ENCODE measurements at places on chromosomes 5 and 9.

DNA sequence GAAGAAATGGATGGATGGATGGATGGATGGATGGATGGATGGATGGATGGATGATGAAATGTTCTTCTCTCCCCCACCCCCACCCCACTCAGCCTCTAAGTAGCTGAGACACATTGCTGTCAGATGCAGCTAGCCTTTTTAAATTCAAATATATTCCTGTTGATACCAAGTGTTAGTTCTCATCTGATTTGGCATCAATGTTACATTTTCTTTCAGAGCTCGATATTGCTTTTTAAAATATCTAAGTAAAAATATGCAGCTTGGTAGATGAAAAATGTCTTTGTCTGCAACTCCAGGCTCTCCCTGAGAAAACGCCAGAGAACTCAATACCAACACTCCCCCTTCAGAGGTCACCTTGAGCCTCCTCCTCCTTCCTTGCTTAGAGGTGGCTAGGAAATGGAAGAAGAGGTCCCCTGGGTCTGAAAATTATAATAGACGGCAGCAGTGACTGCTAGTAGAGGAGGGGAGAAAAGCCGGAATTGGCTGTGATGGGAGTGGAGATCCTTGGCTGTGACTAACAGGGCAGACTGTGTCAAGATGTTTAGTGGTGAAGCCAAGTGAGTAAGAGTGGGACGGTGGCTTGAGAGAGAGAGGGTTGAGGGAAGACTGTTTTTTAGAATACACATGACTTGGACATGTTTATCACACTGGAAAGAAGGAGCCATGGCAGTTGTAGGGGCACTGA lies 156.0 kb downstream of the ZNF462 start:
- DNase-seq = no peak

- no peak for DNase-seq
Measured at GRCh38 chr5:84239494-84239893, 145.2 kb downstream of the EDIL3 start.

GRCh38 chr9:1001838-1002237 lies 25.4 kb downstream of the DMRT3 start:
- no peak for DNase-seq

DNA sequence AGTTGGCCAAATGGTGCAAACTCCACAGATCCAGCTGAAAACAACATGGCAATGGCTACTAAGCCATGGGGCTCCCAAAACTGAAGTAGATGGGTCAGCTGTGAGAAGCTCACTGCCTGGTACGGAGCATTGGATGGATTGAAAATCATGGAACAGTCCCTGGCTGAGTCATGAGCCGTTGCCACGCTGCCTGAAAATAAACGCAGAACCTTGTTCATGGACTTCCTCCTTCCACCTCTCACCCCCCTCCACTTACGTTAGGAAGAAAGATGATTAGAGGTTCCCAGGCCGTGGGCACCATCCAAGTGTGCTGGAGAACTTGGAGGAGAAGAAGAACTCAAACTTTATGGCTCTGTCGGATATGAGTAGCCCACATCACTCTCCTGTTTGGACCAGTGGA lies 6.8 kb upstream of the DIPK1B start:
- DNase-seq = no peak

GRCh38 chr9:136249877-136250559 lies 4.4 kb upstream of the QSOX2 start:
- no peak for DNase-seq

DNA sequence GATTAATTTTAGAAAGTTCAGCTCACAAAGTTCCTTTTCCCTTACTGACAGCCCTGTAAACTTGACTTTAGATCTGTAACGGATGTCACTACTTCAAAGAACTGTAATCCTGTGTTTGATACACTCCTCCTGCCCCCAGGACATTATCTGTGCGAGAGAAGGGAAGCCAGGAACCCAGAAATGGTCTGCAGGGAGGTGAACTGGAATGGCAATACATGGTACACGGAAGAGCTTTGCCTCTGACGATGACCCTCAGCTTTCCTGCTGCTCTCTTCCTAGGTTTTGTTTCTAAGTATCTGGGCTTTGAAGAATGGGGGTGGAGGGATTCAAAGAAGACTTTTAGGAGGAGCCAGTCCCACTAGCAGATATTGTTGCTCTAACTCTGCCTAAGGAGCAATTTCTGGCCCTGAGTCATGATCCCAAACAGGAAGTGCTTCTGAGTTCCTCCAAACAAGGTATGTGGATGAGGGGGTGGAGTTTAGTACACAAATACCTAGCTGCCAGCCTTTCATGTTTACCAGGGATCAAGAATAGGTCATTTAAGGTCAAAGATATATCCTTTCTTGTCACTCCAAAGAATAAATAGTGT lies 43.4 kb upstream of the TMC1 start:
- DNase-seq = no peak

- DNase-seq = no peak
Measured at GRCh38 chr9:116202219-116202912, 48.8 kb downstream of the PAPPA start.

DNA sequence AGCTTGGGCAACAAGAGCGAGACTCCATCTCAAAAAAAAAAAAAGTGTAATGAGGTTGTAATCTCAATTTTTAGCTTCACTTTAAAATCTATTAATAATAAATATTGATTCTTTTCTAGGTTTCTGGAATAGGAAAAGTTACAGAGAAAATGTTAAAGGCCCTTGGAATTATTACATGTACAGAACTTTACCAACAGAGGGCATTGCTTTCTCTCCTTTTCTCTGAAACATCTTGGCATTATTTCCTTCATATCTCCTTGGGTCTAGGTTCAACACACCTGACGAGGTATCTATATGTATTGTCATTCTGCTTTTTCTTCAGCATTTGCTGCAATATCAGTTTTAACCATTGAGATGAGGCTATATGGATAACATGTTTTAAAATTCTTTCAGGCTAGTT lies 26.6 kb upstream of the ANKDD1B start:
- DNase-seq = no peak

DNA sequence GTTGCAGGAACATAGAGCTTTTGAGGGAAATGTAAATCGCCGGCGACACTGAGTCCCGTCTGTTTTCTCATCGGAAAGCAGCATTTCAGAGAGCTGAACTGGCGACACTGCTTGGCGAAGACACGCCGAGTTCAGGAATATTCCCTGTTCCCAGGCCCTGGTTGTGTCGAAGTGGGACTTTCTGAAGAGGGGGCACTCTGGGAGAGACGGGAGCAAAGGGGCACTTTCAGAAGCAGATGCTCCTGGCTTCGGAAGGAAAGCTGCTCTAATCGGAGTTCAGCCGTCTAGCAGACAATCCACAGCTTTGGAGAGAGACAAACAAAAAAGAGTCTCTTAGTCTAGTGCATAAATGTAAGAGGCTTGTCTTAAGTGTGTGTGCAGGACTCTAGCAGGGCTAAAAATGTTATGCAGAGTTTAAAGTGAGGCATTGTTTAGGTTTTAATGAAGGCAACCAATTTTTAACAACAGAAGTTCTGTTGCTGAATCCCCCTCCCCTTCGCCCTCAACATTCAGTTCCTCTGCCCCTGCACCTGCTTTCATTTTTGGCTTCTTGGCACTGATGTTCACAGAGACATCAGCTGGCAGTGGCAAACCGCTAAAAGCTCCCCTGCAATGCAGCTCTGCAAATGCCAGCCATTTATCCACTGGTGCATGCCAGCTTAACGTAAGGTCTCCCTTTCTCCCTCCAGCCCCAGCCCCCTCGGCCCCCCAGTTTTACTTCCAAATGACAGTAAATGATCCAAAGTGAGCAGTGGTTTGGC lies 289.5 kb upstream of the MPDZ start:
- DNase-seq = no peak
